Parietal lobe (tissue), 2 donors: ENCODE measurements at places on chromosomes 5 and 9. TPM values are rescaled to one million over a fixed set of nuclear protein-coding genes. Genes with fewer than 3 reads are reported as not detected.

ADAMTS12 gene
- total RNA-seq = 0.63 TPM

GRIN1 gene
- total RNA-seq = 63.5 TPM

GPBP1 gene
- total RNA-seq = 144 TPM

STOML2 gene
- 38.5 TPM for total RNA-seq

PCDHA6 gene
- 46.3 TPM for total RNA-seq

SPACA9 gene
- total RNA-seq = 2.8 TPM

CMBL gene
- 3.4 TPM for total RNA-seq

FAT2 gene
- 0.94 TPM for total RNA-seq

HOMER1 gene
- 79.8 TPM for total RNA-seq

ADAMTS6 gene
- total RNA-seq = 11.9 TPM

IFNA21 gene
- not detected for total RNA-seq

CARTPT gene
- total RNA-seq = 0.63 TPM

KIF20A gene
- total RNA-seq = 6.3 TPM

AQP3 gene
- total RNA-seq = not detected

OR1J2 gene
- total RNA-seq = not detected

JAKMIP2 gene
- 75.7 TPM for total RNA-seq

SHOC1 gene
- not detected for total RNA-seq

GPR150 gene
- total RNA-seq = not detected

PCA3 gene
- 1.6 TPM for total RNA-seq

PPP2R2B gene
- 135 TPM for total RNA-seq

MARCOL gene
- total RNA-seq = not detected

SMIM33 gene
- total RNA-seq = not detected

TEX48 gene
- not detected for total RNA-seq

FOXD4L5 gene
- total RNA-seq = 0.31 TPM

HTR4 gene
- 0.31 TPM for total RNA-seq

CENPP gene
- total RNA-seq = 11.3 TPM

GLDC gene
- total RNA-seq = 20.7 TPM

PTGDS gene
- 11.9 TPM for total RNA-seq

SNCAIP gene
- total RNA-seq = 73.6 TPM

PCDHGB7 gene
- total RNA-seq = 43.5 TPM

NIPSNAP3A gene
- 63.2 TPM for total RNA-seq

PCSK5 gene
- total RNA-seq = 17.5 TPM

INVS gene
- total RNA-seq = 49.5 TPM

SLC28A3 gene
- total RNA-seq = not detected

MELK gene
- total RNA-seq = 5.0 TPM

SSNA1 gene
- total RNA-seq = 21.3 TPM

SLC46A2 gene
- not detected for total RNA-seq

FBN2 gene
- 8.8 TPM for total RNA-seq

WDR38 gene
- total RNA-seq = not detected

ZDHHC21 gene
- total RNA-seq = 62.0 TPM

TMC1 gene
- total RNA-seq = 0.94 TPM

QRFP gene
- not detected for total RNA-seq

CD72 gene
- not detected for total RNA-seq

INSYN2B gene
- total RNA-seq = 2.2 TPM

PDE6A gene
- total RNA-seq = not detected

CCDC69 gene
- total RNA-seq = 0.31 TPM

TLX3 gene
- total RNA-seq = not detected

ANKRD33B gene
- total RNA-seq = 4.4 TPM

CDKN2B gene
- 0.31 TPM for total RNA-seq

CCDC183 gene
- 6.3 TPM for total RNA-seq

PDCD1LG2 gene
- 0.63 TPM for total RNA-seq

TMEM38B gene
- total RNA-seq = 17.5 TPM

NTRK2 gene
- total RNA-seq = 203 TPM

SPATA31E1 gene
- total RNA-seq = not detected

STKLD1 gene
- 1.6 TPM for total RNA-seq

C5orf58 gene
- not detected for total RNA-seq

FAM221B gene
- total RNA-seq = not detected

PCDHGA10 gene
- 36.3 TPM for total RNA-seq

KIF4B gene
- 0.63 TPM for total RNA-seq

PHF24 gene
- total RNA-seq = 40.1 TPM
